Thymus (tissue), 14 donors: ENCODE measurements at places on chromosomes 16 and 17.

GRCh38 chr17:33892717-33893591, 362.1 kb upstream of the CCL2 start:
- DNase-seq = no peak
- no peaks in the 10 kb centered on the region for H3K36me3 ChIP-seq
- no peak overlapping the region for H3K4me3 ChIP-seq
- H3K27ac ChIP-seq = no peak overlapping the region
- H3K4me1 ChIP-seq = no peaks in the 10 kb centered on the region

- no peak overlapping the region for H3K4me3 ChIP-seq
- DNase-seq = no peak
- no peak overlapping the region for H3K27ac ChIP-seq
- H3K36me3 ChIP-seq = peaks cover 36% of the 10 kb centered on the region
Observed at GRCh38 chr16:1559446-1559975, 26.0 kb downstream of the TMEM204 start.

GRCh38 chr16:85882181-85882810, 16.7 kb upstream of the IRF8 start:
- no peaks in the 10 kb centered on the region for H3K27me3 ChIP-seq
- no peak overlapping the region for H3K27ac ChIP-seq
- no peaks in the 10 kb centered on the region for H3K36me3 ChIP-seq
- no peak overlapping the region for H3K4me3 ChIP-seq

- H3K27ac ChIP-seq = no peak overlapping the region
- H3K4me1 ChIP-seq = no peaks in the 10 kb centered on the region
- no peaks in the 10 kb centered on the region for H3K27me3 ChIP-seq
- no peak overlapping the region for H3K4me3 ChIP-seq
Observed at GRCh38 chr16:83911290-83911689, 12.4 kb downstream of the MLYCD start.

DNA sequence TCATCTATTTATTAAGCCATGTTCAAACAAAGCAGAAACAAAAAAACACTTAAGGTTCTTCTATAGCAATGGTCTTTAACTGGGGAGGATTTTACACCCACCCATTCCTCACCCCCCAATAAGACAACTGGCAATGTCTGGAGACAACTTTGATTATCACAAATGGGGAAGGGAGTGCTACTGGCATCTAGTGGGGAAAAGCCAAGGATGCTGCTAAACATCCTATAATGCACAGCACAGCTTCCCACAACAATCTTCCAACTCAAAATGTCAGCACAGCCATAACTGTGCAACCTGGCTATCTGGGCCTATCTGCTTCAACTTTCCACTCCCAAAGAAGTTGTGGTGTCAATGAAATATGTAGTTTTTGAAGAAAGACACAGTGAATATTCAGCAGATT, 1044.4 kb downstream of the CDH8 start:
- H3K27ac ChIP-seq = no peak overlapping the region
- H3K27me3 ChIP-seq = no peaks in the 10 kb centered on the region
- no peaks in the 10 kb centered on the region for H3K36me3 ChIP-seq
- H3K4me1 ChIP-seq = no peaks in the 10 kb centered on the region
- H3K4me3 ChIP-seq = no peak overlapping the region

- no peak overlapping the region for H3K4me3 ChIP-seq
- no peaks in the 10 kb centered on the region for H3K36me3 ChIP-seq
- H3K4me1 ChIP-seq = no peaks in the 10 kb centered on the region
- no peak overlapping the region for H3K27ac ChIP-seq
Observed at GRCh38 chr17:71922439-71922838, 198.4 kb upstream of the SOX9 start.

DNA sequence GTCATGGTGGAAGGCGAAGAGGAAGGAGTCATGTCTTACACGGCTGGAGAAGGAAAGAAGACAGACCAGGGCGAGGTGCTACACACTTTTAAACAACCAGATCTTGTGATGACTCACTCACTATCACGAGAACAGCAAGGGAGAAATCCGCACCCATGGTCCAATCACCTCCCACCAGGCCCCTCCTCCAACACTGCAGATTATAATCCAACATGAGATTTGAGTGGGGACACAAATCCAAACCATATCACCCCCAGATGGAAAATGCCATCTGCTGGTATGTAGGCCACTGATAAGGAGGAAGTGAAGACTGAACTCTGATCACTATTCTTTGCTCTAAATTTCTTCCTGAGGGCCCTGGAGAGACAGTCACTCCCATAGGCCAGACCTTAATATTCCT, 7.5 kb upstream of the ITGAX start:
- no peak overlapping the region for H3K4me3 ChIP-seq
- H3K4me1 ChIP-seq = no peaks in the 10 kb centered on the region
- no peaks in the 10 kb centered on the region for H3K27me3 ChIP-seq
- H3K27ac ChIP-seq = no peak overlapping the region
- no peaks in the 10 kb centered on the region for H3K36me3 ChIP-seq

DNA sequence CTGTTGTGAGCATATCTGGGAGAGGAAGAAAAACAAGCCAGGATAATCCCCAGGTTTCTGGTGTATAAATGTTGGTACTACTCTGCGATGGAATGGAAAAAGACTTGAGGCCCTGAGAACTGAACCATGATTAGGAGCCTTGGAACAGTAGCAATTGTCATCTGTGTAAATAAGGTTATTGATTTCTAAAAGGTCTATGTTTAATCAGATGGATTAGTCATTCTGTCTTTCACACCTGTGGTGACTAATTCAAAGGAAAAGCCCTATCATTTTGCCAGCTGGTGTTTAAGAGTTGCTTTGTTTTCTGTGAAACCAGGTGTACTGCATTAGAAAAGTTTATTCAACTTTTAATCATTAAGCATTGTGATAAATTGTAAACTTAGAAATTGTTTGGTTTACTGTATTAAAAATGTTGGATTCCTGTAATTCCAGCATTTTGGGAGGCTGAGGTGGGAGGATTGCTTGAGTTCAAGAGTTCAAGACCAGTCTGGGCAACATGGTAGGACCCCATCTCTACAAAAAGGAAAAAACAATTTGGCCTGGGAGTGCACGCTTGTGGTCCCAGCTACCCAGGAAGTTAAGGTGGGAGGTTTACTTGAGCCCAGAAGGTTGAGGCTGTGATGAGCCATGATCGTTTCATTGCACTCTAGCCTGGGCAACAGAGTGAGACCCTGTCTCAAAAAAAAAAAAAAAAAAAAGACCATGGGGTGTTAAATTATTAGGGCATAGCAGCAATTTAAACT, 29.0 kb upstream of the KPNB1 start:
- no peaks in the 10 kb centered on the region for H3K27me3 ChIP-seq
- no peak for DNase-seq

DNA sequence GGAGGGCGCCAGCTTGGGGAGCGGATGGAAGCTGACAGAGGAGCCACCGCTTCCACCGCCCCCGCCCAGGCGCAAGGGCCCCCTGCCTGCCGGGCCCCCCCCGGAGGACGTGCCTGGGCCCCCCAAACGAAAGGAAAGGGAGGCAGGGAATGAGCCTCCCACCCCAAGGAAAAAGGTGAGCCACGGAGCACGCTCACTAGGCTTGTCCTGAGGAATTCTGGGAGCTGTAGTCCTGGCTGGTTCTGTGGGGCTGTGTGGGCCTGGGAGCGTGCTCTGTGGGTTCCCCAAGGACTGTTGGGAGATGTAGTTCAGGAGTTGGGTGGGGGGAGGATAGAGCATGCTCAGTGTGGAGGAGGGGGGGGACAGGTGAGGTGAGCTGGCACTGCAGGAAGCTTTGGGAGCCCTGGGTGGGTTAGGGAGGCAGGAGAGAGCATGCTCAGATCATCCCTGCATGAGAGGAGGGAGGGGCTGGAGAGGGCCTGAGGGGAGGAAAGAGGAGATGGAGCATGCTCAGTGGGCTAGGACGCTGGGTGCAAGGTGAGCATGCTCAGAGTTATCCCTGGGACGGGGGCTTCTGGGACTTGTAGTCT, 4.5 kb downstream of the FBXL19 start:
- no peaks in the 10 kb centered on the region for H3K27me3 ChIP-seq
- H3K4me1 ChIP-seq = peaks cover 35% of the 10 kb centered on the region
- DNase-seq = no peak
- H3K27ac ChIP-seq = no peak overlapping the region
- no peak overlapping the region for H3K4me3 ChIP-seq
- H3K36me3 ChIP-seq = peaks cover 31% of the 10 kb centered on the region

GRCh38 chr17:64273006-64273405, 9.9 kb upstream of the TEX2 start:
- H3K27me3 ChIP-seq = no peaks in the 10 kb centered on the region
- H3K27ac ChIP-seq = peak overlapping the region; percentile 47
- no peaks in the 10 kb centered on the region for H3K36me3 ChIP-seq
- H3K4me3 ChIP-seq = no peak overlapping the region
- DNase-seq = no peak

- H3K4me3 ChIP-seq = no peak overlapping the region
- no peaks in the 10 kb centered on the region for H3K27me3 ChIP-seq
- no peak overlapping the region for H3K27ac ChIP-seq
- no peaks in the 10 kb centered on the region for H3K4me1 ChIP-seq
Observed at GRCh38 chr16:54493061-54493460, 206.5 kb upstream of the IRX3 start.

DNA sequence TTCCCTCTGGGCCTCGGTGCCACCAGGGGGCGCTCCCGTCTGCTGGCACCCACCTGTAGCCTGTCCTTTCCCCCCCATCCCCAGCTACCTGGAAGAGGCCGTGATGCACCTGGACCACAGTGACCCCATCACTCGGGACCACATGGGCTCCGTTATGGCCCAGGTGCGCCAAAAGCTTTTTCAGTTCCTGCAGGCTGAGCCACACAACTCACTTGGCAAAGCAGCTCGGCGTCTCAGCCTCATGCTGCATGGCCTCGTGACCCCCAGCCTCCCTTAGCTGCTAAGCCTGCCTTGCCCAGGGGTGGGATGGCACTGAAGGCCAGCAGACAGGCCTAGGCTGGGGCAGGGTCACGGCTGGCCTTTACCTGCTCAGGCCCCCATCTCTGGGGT, 818 bp upstream of the NRN1L start:
- DNase-seq = peak; percentile 66
- no peak overlapping the region for H3K4me3 ChIP-seq

GRCh38 chr17:82152556-82153294, 54.7 kb upstream of the FASN start:
- H3K27me3 ChIP-seq = no peaks in the 10 kb centered on the region
- DNase-seq = no peak
- peaks cover 7% of the 10 kb centered on the region for H3K4me1 ChIP-seq
- no peak overlapping the region for H3K27ac ChIP-seq
- H3K36me3 ChIP-seq = peaks cover 8% of the 10 kb centered on the region

DNA sequence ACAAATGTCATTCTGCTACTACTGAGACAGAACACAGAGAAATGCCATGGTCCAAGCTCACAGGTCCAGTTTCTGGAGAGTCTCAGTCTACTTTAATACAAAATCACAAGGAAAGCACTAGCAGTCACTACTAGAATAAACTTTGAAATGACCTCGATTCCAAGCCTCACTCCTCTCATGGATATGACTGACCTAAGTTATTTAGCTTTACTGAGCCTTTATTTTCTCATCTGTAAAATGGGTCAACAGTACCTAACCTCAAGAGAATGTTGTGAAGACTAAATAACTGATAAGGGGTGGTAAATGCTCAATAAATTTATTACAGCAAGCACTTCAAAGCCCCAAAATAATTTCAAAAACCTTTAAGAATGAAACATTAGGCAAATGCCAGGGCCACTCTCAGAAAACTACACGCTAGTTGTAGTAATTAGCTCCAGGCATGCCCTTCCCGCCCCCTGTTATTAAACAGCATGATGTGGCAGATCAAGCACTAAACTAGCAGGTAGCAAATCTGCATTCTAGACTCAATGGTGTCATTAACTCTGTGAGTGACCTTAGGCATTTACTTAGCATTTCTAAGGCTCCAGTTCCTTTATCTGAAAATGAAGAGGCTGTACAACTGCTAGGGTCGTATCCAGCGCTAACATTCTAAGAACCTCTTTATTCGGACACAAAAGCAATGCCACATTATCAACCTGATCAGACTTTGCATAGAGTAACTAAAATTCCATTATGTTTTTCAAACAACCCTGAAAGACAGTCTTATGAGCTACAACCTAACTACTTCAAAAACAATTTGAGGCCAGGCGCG, 8.4 kb downstream of the GSPT1 start:
- H3K27me3 ChIP-seq = no peaks in the 10 kb centered on the region
- H3K27ac ChIP-seq = no peak overlapping the region
- peaks cover 3% of the 10 kb centered on the region for H3K4me1 ChIP-seq
- peaks cover 13% of the 10 kb centered on the region for H3K36me3 ChIP-seq
- H3K4me3 ChIP-seq = no peak overlapping the region

DNA sequence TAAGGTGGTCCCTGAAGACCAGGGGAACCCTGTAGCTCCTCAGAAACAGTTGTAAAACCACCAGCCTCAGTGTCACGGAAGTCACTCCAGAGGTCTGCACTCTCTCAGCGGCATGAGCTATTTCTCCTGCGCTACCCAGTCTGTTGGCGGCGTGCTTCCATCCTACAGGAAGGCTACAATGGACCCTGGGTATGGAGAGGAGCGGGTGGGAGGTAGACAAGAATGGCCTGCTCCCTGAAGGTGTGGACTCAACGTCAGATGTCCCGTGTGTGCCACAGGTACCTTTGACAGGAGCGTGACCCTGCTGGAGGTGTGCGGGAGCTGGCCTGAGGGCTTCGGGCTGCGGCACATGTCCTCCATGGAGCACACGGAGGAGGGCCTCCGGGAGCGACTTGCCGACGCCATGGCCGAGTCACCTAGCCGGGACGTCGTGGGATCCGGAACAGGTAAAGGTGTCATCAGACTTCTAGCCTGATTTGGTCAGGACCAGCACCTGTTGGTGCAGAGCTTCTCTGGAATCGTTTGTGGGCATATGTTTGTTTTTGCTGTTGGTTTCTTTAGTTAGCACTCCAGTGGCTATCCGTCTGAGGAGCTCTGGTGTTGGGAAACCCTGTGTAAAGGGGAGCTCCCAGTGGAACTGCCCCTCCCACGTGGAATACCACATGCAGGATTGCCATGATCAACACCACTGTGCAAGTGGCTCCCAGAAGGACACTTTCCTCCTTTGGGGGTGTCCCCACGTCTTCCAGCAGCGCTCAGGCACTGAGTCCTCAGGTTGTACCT, 31.4 kb upstream of the TBX2 start:
- no peak overlapping the region for H3K27ac ChIP-seq
- no peaks in the 10 kb centered on the region for H3K36me3 ChIP-seq
- no peaks in the 10 kb centered on the region for H3K27me3 ChIP-seq
- no peak for DNase-seq

DNA sequence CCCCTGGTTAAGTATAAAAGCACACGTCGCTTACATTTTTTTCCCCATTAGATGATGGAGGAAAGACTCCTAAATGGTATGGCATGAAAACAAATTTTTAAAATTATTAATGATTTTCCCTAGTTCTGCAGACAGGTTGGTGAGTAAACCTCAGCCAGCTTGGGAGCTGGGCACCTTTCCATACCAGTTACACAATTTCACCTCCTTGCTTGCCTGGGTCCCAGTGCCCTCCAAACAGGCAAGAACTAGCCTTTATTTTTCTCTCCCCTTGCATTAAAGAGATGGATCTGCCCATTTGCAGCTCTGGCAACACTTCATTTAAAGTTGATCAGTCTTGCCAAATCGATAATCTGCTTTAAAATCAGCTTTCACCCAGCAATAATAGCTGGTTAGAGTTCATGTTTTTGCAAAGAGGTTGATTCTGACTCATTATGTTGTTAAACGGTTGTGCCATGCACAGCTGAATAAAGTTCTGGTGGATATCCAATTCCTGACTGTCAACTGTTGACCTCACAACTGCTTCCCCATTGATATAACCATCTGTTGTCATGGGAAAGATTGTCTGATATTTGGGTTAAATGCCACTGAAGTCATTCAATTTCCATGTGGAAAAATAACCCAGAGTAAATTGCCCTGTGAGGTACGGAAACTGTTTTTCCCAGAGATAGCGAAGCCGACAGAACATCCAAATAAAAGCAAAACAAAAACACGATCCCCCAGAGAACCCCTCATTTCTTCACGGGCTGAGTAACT, 1.3 kb downstream of the C17orf58 start:
- peak overlapping the region; percentile 44 for H3K4me3 ChIP-seq
- no peak for DNase-seq
- no peaks in the 10 kb centered on the region for H3K36me3 ChIP-seq
- H3K27ac ChIP-seq = no peak overlapping the region
- peaks cover 7% of the 10 kb centered on the region for H3K4me1 ChIP-seq
